Hematopoietic multipotent progenitor cell treated with erythropoietin and hydrocortisone succinate and interleukin-3 and kit ligand, for 6 days (in vitro differentiated cells): ENCODE measurements at places on chromosomes 6 and 20.

DNA sequence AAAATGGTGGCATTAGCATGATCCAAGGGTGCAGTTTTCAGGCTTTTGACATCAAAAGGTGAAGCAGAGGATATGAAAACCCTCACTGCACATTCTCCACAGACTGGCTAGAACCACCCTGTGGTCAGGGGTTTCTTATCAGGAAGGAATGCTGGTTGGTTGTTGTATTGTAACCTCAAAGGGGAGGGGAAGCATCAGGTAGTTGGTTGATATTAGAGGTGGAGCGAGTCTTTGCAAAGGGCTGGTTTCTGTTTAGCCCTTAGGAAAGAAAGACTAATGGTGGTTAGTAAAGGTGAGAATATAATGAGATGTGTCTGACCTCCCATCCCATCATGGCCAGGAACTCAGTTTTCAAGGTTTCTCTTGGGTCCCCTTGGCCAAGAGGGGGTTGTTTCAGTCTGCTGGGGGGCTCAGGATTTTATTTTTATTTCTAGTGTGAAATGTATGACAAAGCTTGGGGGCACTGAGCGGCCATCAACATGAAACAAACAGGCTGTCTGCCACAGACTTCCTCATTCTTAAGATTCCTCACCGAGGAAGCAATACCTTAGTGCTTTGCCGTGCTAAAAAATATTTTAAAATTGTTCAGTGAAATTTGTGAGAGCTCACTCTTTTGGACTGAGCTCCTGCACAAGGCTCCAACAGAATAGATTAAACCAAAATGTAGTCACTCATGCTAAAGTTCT lies 47.5 kb upstream of the PROKR2 start:
- peak; percentile 28 for DNase-seq

- DNase-seq: no peak
Measured at GRCh38 chr6:81853975-81854374, 101.5 kb upstream of the TENT5A start.

DNA sequence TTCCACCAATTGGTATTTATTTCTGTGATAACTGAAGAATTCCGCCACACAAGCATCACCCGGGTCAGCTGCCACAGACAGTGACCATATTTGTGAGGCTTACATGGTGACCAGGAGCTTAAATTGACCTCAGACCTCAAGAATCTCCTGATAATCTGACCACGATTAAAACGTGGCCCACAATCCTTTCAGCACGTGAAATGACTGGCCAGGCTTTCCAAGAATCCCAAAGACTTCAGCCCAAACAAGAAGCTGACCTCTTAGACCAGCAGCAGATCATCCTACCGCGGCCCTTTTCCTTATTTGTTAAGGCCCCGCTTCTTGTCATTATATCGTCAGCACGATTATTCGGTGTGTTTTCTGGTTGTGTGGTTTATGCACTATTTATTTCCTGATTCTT lies 45.6 kb upstream of the CD93 start:
- no peak for DNase-seq

DNA sequence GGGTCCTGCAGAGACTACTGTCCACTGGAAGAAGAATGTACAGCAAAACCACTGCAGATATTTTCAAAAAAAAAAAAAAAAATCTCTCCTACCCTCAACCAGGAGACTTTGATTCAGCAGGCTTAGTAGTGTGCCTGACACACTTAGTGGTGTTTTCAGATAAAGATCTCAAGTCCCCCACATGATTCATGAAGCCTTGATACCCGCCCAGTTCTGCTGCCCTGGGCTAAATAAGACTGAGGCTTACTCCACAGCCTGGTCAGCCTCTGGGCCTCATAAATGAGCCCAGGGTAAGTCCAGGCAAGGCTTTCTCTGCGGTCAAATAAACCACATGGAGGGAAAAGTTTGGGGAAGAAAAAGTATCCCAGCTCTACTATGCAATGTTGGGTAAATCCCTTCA lies 222.1 kb upstream of the ARID1B start:
- DNase-seq: no peak

DNA sequence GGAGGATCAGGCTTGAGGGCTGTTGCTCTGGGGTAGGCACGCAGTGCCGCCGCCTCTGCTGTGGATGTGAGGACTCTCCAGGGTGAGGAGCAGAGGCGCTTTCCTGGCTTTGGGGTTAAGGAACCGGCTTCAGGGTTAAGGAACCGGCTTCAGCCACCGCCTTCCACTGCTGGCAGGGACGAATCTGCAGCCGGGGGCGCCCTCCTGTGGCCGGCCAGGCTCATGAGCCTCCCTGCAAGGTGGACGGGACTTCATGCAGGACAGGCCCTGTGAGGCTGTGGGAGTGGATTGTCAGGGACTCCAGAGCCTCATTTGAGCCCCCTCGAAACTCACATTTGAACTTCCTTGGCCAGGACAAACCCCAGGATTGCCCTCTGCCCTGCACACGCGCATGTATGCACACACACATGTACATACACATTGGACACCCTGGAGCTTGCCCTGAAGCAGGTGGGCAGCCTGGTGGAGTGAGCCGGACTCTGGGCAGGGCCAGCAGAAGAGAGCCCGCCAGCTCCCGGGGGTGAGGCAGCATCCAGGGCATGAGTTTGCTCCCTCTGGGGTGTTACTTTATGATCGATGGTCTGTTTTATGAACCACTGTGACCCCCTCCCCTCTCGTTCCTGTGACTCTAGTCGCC lies 146.9 kb downstream of the PHACTR3 start:
- DNase-seq: peak; percentile 78

- DNase-seq: no peak
Measured at GRCh38 chr6:16118825-16119224, 10.1 kb upstream of the MYLIP start.

GRCh38 chr6:98821756-98822405 lies 12.5 kb upstream of the POU3F2 start:
- no peak for DNase-seq

DNA sequence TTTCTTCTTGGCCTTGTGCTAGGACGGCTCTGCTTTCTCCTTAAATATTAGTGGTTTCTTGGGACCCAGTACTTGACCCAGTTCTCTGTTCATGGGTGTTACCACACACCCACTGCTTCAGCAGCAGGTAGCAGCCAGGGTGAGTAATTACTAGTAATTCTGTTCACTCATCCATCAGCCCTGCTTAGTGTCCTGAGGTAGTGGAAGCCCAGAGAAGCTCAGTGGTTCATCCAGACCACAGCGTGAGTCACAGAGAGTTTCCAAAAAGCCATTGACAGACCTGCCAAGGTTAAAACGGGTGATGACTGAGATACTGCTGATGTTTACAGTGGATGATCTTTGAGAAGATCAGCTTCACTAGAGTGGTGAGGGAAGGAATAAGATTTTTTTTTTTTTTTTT lies 51.7 kb upstream of the HINT3 start:
- no peak for DNase-seq

DNA sequence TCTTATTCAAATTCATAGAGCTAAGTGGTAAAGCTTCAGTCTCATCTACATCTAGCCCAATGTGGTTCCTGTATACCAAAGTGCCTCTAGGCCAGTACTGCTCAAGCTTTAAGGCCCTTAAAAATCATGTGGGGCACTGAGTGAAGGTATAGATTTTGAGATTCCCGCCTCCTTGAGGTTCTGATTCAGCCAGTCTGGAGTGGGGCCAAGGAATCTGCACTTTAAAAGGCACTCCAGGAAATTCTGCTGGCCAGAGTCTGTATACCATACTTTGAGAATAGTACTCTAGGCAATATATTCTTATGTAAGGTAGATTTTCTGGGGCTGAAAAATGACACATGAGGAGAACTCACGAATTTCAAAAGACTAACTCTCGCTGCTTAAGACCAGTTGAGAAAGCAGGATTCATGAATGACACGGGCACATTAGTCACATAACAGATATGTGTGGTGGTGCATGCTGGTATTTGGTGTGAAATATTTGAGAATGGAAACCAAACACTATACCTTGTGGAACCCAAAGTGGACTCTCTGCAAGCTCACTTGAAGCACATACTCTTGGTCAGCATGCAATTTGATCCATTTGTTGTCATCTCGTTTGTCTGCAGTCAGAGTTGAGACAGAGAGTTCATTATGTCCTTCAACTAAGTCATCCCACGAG lies 47.6 kb upstream of the SIM1 start:
- no peak for DNase-seq

DNA sequence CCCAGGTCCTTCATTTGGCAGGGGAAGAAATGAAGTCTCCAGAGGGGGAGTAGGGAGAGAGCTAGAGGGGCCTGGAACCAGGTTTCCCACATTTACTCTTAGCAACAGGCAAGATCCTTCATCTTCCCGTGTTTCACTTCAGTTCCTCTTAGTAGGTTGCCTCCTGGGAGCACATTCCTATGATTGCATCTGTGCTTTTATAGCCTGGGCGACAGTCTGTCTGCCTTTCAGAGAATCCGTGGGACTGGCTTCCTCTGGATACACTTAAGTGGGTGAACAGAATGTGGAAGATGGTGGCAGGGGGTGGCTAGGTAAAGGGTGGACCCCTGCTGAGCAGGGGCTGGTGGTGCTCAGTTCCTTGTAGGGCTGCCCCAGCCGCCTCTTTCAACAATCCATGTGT lies 33.4 kb downstream of the STK35 start:
- DNase-seq: no peak
